Kidney glomerular epithelial cell (primary cell): ENCODE measurements at places on chromosomes 12 and 14.

DNA sequence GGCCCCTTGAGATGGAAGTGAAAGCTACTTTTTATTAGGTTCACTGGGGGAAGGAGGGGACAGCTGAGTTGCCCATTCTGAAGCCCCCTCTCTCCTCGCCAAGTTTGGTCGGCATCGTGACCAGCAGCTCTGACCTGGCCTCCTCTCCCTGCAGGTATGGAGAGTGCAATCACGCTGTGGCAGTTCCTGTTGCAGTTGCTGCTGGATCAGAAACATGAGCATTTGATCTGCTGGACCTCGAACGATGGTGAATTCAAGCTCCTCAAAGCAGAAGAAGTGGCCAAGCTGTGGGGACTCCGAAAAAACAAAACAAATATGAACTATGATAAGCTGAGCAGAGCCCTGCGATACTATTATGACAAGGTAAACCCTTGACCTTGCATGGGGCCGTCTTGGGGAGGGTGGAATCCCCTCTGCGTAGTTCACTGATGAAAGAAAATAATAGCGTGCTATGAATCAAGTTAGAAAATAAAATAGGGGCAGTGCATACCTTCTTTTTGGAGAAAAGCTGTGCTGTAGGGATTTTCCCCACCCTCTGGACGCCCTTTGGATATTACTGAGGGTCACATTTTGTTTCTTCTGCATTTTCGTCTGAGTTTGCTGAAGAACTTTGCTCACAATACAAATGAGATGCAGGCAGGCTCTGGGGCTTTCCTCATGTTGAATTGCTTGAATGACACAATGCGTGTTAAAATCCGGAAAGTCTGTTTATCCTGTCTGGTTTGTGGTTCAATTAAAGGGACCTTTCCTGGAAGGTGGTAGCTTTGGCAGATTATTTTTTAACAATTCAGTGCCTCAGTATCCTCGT lies 29.4 kb downstream of the ELK3 start:
- no peak for DNase-seq

- peak; percentile 42 for DNase-seq
Measured at GRCh38 chr12:93979189-93979588, 169.2 kb upstream of the PLXNC1 start.

DNA sequence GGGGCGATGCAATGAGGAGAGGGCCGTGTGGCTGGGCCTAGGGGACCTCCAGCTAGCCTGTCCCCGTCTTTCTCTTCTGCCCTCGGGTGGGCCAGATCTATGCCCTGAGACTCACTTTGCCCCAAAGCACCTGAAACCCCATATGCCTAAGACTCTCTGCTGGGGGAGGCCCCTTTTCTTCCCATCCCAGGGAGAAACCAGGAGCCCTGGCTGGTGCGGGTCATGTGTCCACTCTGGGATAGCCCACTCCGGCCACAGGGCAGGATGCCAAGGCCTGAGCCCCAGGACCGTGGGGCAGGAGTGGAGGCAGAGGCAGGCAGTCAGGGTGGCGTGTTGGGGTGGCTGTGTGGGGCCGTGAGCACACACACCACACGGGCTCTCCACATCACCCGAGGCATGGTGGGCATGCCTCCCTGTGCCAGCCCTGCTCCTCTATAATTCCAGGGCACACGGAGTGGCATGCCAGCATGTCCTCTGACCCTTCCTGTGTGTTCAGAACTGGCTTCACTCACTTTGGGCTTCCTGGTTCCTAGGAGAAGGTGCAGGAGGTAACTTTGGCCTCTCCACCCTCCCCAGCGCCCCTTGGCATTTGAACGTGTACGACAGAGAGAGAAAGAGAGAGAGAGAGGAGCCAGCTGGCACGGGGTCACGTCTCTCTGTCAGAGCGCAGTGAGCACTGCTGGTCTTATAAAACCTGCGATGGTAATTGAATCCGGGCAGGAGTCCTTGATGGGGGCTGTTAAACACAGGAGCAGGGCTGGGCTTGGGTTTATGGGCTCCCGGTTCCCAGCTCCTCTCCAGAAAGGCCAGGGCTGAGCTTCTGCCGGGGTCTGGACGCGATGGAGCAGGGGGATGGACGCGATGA lies 144.2 kb downstream of the KIF26A start:
- no peak for DNase-seq

- no peak for DNase-seq
Measured at GRCh38 chr14:96178461-96179321, 25.9 kb upstream of the BDKRB2 start.

GRCh38 chr14:32087173-32087861 lies 10.2 kb downstream of the ARHGAP5 start:
- DNase-seq, result peak; percentile 45

DNA sequence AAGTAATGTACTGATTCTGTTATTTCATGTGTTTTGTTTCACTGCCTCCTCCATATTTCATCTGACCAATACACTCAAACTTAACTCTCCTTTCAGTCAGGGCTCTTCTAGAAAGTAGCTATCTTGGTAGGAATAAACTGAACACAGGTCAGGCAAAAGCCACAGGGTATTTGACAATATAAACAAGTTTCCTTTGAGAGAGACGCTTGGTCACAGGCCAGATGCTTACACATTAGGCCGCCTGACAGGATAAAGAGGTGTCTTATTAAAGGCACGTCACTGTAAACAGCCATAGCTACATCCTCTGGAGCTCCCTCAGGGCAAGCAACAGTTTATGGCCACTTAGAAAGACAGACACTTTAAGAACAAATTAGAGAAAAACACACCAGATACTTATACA lies 607.5 kb downstream of the SLC6A15 start:
- DNase-seq, result no peak

GRCh38 chr14:103016071-103016470 lies 41.3 kb downstream of the CDC42BPB start:
- no peak for DNase-seq
